ENCODE measurements at places on chromosomes 1 and 21.

DNA sequence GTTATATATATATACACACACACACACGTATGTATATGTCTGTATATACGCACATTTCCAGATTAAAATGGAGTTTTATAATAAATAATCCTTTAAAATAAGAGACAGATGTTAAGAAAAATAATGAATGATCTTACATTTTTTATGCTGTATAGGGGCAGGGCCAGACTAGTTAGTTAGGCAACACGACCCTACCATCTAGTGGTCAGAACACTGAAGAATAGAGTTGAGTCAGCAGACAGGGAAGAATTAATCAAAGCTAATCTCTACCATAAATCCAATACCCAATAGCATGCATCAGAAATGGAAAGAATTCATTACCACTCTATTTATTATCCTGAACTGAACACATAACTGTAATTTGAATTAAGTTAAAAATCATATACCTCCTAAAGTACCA is 156.7 kb downstream of the BRINP3 start:
- no peak for DNase-seq

DNA sequence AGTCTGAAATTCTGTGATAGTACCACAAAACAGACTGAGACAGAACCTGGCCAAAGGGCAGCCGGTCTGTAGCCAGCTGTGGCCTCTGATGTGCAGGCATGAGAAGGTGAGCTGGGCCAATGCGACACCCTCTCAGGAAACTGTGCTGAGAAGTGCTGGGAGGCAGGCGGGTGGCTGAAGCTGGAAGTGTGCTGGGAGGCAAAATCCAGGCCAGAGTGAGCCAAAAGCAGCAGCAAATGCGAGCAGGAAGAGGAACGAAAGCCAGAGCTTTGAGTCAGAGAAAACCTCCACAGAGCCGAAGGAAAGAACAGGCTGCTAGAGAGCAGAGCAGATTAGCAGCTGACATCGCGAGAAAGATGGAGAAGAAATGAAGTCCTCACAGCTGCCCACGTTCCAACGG is 10.2 kb upstream of the ATP13A2 start:
- DNase-seq, result no peak

- DNase-seq, result no peak
Measured at GRCh38 chr1:228169345-228169744, 3.7 kb downstream of the IBA57 start.

GRCh38 chr1:49293016-49293415 is 516.3 kb upstream of the BEND5 start:
- no peak for DNase-seq

GRCh38 chr1:11874624-11875023 is 15.9 kb upstream of the NPPB start:
- DNase-seq, result no peak

GRCh38 chr1:45518910-45519309 is 2.8 kb downstream of the PRDX1 start:
- DNase-seq, result no peak

GRCh38 chr1:8348777-8349472 is 31.0 kb downstream of the SLC45A1 start:
- DNase-seq, result peak; percentile 45

Measured in NCI-H1417 (cell line).